Muscle of back (tissue), 13 donors: ENCODE measurements at places on chromosomes 5 and 9. TPM values are rescaled to one million over a fixed set of nuclear protein-coding genes. Genes with fewer than 3 reads are reported as not detected.

- DNase-seq = no peak
These were observed 405.4 kb downstream of the IRX1 start for GRCh38 chr5:4001004-4001403.

GRCh38 chr5:75736273-75736672 is 19.0 kb upstream of the POC5 start:
- DNase-seq = no peak

- DNase-seq = no peak
These were observed 249.8 kb upstream of the ZNF608 start for GRCh38 chr5:124996023-124996763.

The NMUR2 gene
- polyA plus RNA-seq = 0.20 TPM

DNA sequence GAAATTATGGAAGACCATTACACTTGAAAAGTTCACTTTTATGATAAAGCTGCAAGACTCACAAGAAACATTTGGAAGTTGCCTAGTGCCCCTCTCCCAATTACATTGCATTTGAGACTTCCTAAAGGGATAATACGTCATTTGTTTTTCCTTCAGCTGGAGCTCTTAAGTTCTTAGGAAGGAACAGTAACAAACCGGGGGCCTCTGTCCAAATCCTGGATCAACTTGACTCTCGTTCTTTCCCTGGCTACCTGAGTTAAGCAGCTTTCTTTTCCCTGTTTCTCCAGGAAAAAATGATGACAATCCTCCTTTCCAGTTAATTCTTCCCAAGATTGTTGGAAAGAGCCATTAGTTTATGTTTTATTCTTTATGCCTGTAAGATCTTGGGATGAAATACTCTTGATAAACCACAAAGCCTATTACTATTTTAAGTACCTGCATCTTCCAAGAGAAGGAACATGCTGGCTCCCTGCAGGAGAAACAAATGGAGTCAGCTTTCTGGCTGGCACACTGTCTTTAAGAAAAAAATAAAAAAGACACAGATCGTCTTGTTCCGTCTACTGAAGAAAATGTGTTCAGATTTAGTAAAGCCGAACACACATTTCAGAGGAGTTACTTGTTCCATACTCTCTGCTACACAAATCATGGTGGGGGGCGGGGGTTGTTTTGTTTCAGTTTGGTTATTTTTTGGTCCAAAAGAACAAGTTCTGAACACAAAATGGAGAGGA is 297.9 kb downstream of the EFNA5 start:
- peak; percentile 60 for DNase-seq

DNA sequence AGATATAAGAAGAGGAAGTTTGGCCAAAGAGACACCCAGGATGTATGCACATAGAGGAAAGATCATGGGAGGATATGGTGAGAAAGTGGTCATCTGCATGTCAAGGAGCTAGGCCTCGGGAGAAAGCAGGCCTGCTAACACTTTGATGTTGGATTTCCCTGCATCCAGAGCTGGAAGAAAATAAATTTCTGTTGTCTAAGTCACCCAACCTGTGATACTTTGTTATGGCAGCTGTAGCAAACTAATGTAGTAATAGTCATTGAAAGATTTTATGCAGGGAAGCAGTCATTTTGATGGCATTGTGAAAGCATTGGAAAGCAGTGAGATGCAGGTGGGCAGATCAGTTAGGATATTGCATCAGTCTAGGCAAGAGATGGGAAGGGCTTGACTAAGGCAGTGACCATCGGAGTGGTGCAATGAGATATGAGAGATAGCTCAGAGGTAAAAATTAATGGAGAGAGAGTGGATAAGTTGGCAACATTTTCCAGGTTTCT is 24.5 kb upstream of the FOCAD start:
- DNase-seq = no peak

GRCh38 chr9:94668928-94669729 is 29.8 kb upstream of the FBP1 start:
- DNase-seq = peak; percentile 58
